ENCODE measurements at places on chromosomes 7 and 10. TPM values are rescaled to one million over a fixed set of nuclear protein-coding genes. Genes with fewer than 3 reads are reported as not detected.

Gene CLDN4
- not detected for total RNA-seq

Gene CRTAC1
- total RNA-seq, result not detected

Gene GRID2IP
- total RNA-seq, result 0.27 TPM

Gene CFAP43
- total RNA-seq, result not detected

GRCh38 chr10:23174977-23175512 lies 17.1 kb upstream of the PTF1A start:
- DNase-seq, result no peak

- DNase-seq, result peak; percentile 54
These were observed 147.3 kb downstream of the ZMYND11 start for GRCh38 chr10:282294-283139.

DNA sequence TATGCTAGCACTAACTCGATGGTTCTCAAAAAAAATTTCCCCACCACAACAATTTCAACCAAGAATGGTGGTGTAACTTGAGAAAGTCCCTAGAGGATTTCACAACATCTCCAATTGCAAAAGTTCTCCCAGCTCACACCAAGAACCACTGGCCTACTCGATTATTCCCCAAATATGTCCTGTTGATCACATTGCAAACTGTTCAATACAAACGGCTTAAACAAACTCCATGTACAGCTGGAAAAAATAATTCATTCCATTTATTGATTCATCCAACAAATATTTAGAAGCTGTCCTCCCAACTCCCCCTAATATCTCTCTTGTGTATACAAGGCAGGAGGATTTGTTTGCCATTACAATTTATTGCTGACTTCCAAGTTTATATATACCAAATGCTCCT lies 19.1 kb downstream of the TMEM176B start:
- peak; percentile 41 for DNase-seq

DNA sequence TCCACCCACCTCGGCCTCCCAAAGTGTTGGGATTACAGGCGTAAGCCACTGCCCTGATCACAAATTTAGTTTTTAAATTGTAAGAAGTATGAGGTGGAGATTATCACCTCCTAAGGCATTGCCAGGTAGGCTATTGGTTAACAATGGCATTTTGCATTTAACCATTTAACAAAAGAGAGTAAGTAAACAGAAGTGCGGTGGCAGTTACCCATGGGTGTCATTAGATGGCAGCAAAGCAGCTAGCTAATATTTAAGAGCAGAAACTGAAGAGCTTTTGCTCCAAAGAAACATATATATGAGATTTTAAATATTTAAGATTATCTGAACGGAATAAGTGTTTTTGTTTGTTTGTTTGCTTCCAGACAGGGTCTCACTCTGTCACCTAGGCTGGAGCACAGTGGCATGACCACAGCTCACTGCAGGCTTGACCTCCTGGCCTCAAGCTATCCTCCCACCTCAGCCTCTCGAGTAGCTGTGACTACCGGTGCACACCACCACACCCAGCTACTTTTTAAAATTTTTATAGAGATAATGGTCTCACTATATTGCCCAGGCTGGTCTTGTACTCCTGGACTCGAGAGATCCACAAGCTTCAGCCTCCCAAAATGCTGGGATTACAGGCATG lies 325.5 kb upstream of the C7orf33 start:
- DNase-seq, result peak; percentile 28

- no peak for DNase-seq
These were observed 19.6 kb upstream of the GSTK1 start for GRCh38 chr7:143243614-143244013.

- DNase-seq, result no peak
These were observed 89.8 kb downstream of the KIAA1549 start for GRCh38 chr7:138891446-138891810.

DNA sequence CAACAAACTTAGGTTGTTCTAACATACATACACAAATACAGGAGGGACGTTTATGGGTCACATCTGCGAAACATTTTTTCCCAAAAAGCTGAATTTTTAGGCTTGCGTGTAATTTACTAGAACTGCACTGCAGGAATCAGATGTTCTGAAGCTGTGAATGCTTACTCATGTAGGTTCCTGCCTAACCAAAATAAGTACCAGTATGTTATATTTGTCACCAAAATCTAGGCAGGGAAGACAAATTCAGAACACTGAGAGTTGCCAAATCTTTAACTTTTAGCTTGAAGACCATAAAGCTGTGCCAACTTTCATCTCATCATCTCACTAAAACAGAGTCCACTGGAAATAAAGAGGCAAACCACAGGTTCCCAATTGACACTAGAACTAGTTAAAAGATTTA lies 5.7 kb downstream of the UBE2H start:
- no peak for DNase-seq

DNA sequence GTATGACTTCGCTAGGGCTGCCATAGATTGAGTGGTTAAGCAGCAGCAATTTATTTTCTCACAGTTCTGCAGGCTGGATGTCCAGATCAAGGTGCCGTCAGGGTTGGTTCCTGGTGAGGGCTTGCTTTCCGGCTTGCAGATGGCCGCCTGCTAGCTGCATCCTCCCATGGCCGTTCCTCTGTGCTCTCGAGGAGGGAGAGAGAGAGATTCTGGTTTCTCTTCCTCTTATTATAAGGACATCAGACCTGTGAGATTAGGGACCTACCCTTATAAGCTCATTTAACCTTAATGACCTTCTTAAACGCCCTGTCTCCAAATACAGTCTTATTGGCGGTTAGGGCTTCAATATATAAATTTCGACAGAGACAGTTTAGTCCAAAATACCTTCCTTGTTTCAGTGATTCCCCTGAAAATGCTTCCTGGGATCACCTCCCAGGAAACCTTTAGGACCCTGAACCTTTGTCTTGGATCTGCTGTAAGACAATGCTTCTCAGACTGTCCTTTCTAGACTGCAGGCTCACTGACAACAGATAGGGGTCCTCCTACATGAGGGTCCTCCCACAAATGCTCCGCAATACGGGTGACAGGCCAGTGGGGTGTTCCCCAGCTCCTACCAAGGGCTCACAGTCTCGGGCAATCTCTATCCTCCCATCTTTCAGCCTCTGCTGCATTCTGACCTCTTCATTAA lies 82.5 kb upstream of the BAIAP2L1 start:
- no peak for DNase-seq

DNA sequence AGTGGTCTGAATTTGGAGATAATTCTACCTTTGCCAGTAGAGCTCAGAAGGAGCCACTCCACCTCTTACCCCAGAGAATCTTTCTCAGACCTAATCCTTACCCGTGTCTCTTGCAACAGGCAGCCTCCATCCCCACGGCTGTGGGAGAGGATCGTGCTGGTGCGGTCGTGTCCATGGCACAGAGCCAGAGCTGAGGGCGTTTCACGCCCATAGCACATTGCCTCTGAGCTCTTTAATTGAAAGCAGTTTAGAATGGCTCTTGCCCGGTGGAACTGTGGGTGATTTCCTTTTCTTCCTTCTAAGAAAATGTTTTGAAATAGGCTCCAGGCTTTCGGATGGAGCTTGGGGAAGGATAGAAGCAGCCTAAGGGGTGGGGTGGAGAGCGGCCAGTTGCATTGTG lies 41.5 kb downstream of the PRF1 start:
- no peak for DNase-seq

GRCh38 chr10:4545062-4545461 lies 280.9 kb upstream of the AKR1E2 start:
- peak; percentile 85 for DNase-seq

DNA sequence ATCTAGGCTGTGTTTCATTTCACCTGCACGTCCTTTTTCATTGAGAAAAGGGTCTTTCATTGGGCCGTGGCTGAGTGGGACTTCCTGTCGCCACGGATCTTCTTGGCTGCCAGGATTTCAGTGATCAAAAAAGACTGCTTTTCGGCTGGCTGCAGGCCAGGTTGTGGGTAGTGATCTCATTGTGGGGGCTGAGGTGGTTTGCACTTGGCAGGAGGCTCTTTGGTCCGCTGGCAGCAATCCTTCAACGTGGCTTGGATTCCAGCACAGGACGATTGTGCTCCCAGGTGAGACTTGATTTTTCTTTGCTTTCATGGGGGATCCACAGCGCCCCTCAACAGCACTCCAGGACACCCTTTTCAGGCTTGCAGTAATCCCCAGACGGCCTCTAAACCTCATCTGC lies 29.0 kb upstream of the ZNF273 start:
- DNase-seq, result peak; percentile 50

DNA sequence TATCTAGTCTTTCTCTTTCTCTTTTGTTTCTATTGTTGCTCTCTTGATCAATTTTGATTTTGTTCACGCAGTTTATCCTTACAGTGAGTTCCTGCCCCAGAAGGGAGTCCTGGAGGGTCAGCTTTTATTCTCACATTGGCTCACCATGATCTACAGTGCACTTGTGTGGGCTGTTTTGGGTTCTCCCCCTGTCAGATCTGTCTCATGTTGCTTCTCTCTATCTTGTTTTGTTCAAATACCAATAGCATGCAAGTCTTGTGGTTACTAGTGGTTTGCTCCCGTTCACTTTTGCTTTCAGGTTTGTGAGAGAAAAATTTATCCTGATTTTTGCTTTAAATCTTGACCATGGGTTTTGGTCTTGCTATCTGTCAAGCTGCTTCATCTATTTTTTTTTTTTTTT lies 74.3 kb downstream of the PTN start:
- DNase-seq, result no peak

DNA sequence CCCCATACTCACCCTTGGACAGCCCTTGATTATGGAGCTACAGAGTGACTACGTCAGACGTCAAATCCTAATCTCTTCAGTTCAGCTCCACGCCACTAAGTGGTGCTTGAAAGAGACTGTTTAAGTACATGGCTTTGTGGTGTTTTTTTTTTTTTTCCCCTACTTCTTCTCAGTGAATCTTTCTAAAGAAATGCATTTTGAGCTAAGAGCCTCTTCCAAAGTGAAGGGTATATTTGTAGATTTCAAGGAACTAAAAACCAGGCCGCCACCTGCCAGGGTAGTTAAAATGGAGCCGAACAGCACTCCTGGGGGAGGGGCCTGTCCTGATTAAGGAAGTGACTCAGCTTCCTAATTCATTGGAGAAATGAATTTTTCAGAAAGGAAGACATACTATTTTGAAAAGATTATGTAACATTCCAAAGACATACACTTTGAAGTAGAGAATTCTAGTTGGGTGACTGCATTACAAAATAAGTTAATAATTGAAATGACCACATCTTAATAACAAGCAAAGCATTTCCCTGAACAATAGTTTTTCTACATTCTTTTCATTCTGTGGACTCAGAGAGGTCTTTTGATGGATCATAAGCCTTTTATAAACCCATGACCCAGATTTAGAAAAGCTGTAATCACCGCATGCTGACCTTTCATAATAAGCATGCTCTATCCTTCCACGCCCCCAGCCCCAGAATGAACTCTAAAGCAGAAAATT lies 20.6 kb upstream of the VPS41 start:
- no peak for DNase-seq

Measured in myocyte (in vitro differentiated cells).